ENCODE measurements at places on chromosomes 3 and 15.

DNA sequence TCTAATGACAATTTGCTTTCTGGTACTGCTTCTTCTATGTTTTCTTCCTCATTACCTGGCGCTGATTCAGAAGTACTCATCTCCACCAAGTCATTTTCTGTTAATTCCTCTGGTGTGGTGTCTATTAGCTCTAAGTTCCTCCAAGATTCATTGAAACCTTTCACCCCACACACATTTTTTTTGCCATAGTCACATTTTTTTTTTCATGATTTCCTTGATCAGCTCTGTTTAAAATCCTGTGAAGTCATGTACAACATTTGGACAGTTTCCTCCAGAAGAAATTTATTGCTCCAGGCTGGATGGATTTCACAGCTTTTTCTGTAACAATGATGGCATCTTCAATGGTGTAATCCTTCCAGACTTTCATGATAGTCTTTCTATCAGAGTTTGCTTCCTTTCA lies 243.2 kb upstream of the VEPH1 start:
- DNase-seq = no peak

GRCh38 chr3:62631488-62631887 lies 243.7 kb downstream of the CADPS start:
- DNase-seq = no peak

- no peak for DNase-seq
Observed at GRCh38 chr15:66663664-66664063, 38.4 kb upstream of the SMAD6 start.

- DNase-seq = no peak
Observed at GRCh38 chr15:68593828-68594532, 15.2 kb downstream of the CORO2B start.

DNA sequence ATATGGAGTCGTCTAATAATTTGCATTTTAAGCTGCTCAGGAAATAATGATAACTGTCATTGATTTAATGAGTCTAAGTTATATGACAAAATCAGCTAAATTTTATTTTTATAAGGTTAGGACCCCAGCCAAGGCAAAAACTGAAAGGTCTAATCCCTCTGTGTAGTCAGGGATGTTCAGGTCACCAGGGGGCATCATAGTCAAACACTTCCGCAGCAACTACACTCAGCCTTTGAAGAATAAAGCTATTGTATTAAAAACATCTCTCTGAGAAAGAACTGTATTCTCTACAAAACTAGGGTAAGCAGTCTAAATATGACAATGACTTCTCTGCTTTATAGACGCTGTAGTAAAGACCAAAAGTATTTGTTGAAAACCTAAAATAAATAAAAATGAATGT lies 15.0 kb downstream of the INTS14 start:
- no peak for DNase-seq

DNA sequence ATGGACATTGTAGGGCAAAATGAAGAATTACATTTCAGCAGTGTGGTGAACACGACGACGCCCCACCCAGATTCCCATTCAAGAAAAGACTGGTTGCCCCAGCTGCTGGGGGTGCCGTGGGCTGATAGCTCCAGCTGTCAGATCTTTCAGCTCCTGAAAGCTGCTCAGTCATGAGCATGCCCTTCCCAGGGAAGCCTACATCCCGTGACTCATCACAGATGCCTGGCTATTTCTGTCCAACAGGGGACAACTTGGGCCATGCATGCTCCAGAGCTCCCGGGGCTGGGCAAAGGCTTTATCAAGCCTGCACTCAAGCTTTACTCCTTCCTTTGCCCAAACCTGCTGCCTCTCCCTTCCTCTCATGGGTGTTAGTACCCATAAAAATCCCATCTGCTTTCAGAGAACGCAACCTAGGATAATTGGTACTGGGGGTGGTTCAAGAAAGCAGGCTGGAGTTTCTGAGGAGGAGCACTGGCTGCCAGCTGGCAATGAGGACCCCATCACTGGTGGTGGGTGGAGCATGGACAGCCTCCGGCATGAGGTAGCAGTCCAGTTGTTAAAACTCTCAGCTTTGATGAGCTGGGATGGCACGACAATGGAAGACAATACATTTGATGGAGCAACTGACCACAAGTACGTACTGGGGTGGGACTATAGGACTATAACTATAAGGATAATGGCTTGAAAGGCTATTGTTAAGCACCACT lies 16.4 kb upstream of the ST8SIA2 start:
- DNase-seq = no peak

- no peak for DNase-seq
Observed at GRCh38 chr3:49445391-49445790, 16.3 kb upstream of the NICN1 start.

GRCh38 chr3:48548126-48548525 lies 8.5 kb downstream of the PFKFB4 start:
- DNase-seq = no peak

DNA sequence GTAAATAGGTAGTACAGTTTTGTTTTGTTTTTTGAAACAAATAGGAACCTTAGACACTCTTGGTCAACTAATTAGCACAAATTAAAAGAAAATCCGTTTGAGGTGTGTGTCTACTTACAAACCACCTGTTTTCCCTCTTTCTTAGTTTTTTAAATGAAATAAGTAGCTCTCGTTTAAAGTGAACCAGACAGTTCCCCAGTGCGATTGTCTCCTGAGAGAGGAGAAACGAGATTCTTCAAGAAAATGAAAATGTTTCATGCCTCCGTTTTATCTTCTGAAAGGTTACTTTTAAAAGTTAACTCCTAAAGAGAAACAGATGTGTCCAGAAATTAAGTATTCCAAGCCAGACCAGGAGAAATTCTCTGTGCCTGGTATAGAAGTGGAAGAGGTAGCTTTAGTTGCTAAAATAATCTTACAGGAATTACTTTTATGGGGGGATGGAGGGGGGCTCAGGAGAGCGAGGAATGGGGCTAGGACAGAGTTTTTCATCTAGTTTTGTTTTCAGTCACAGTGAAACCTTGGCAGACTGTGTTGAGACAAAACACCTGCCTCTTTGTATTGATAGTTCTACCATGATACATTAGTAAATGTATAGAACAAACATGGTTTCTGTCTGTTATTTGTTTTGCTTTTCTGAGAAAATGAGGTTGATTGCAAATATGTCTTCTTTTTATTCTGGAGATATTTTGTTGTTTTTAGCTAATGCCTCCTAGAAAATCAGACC lies 155.1 kb upstream of the CNTN4 start:
- no peak for DNase-seq

- DNase-seq = no peak
Observed at GRCh38 chr15:60338810-60339209, 59.0 kb downstream of the ANXA2 start.

DNA sequence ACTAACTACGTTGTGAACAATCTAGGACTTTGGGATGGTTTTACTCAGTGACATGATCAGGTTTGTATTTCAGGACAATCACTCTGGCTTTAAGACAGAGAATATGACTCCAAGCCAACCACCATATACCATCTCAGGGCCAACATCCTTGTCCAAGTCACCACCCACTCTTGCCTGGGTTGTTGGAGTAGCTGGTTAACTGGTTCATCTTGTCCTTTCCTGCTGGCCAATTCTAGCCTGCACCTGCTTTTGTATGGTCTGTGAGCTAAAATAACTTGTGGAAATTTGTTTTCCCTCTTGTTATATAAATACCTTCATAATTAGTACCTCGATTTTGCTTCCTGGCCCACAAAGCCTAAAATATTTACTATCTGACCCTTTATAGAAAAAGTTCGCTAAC lies 306.8 kb upstream of the STT3B start:
- no peak for DNase-seq

GRCh38 chr3:52385157-52385556 lies 59.7 kb downstream of the SEMA3G start:
- DNase-seq = no peak

GRCh38 chr3:115077501-115078250 lies 69.4 kb downstream of the ZBTB20 start:
- no peak for DNase-seq

- DNase-seq = no peak
Observed at GRCh38 chr15:70063980-70064379, 33.7 kb downstream of the TLE3 start.

DNA sequence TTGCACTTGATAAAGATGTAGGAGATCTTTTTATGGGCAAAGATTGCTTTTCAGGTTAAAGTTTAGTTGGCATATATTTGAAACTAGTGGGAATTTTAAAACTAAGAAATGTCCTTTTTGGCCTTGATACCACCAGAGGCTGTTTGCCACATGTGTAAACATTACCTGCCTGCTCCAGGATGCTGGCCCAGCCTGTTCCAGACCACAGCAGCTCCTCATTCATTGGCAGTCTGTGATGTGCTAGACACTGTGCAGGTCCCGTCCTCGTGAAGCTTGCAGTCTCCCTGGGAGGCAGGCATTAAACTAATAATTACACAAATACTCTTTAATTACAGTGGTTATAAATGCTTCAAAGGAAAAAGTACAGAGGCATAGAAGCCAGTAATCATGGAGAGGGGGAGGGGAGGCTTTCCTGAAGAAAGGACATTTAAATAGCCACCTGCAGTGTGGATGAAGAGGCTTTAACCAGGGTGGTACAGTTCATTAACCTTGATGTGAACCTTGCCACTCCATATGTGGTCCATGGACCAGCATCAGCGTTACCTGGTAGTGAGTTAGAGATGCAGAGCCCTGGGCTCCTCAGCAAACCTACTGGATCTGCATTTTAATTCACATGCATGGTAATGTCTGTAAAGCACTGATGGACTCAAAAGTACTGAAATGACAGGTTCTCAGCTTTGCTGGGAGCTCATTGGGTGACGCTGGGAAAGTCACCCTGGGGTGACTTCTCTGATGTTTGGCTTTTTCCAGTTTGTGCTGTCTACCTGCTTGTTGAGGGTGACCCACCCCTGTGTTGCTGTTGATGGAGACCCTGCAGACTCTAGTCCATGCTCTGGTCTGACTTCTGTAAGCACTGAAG lies 5.3 kb downstream of the ZNF710 start:
- no peak for DNase-seq

DNA sequence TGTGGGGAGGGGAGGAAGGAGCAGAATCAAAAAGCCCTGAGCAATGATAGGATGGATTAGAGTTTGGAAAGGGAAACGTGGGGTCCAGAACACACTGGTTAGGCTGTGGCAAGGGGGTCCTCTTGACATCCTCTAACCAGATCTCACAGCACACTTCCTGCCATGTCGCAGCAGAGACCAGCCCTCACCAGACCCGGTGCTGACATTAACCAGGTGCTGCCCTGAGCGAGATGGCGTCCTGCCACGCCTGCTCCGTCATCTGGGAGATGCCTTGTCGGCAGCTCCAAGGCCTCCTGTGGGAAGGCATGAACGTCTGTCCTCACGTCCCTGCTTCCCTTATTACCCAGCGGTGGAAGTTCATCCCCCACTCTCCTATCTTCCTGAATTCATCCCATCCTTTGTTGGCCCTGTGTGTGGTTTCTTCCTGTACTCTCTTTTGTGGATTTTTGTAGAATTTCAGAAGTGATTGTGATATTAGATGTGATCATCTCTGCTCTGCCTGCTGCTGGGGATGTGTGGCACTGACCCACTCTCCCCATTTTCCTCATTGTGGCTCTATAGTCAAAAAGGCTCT lies 29.4 kb upstream of the MYZAP start:
- no peak for DNase-seq

DNA sequence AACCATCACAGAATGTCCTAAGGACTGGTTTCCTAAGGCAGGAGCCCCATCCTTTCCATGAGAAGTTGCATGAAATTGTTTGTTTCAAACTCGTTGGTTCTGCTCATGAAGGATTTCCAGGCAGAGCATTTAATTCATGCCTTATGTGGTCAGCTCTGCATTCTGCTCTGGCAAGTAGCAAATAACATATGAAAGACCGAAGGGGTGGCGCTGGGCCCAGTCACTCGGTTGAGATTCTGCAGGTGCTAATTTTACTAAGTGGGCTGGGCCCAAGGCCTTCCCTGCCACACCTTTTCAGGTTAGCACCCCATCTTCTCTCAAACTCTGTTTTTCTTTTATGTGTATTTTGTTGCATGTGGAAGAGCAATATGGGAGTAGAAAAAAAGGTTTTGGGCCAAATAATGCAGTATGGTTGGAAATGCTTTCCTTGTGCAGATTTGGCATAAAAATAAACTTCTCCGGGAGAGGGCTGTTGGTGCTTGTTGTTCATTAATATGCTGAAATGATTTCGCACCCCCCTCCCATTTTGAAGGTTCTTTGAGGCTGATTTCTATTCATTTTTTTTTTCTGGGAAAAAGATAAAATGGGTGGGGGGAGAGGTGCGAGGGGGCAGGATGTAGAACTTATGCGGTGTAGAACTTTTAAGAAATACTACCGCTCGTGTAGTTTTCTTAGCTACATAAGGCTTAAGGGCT lies 182.9 kb upstream of the FEZF2 start:
- DNase-seq = no peak

GRCh38 chr15:83709241-83709640 lies 55.3 kb downstream of the ADAMTSL3 start:
- no peak for DNase-seq

DNA sequence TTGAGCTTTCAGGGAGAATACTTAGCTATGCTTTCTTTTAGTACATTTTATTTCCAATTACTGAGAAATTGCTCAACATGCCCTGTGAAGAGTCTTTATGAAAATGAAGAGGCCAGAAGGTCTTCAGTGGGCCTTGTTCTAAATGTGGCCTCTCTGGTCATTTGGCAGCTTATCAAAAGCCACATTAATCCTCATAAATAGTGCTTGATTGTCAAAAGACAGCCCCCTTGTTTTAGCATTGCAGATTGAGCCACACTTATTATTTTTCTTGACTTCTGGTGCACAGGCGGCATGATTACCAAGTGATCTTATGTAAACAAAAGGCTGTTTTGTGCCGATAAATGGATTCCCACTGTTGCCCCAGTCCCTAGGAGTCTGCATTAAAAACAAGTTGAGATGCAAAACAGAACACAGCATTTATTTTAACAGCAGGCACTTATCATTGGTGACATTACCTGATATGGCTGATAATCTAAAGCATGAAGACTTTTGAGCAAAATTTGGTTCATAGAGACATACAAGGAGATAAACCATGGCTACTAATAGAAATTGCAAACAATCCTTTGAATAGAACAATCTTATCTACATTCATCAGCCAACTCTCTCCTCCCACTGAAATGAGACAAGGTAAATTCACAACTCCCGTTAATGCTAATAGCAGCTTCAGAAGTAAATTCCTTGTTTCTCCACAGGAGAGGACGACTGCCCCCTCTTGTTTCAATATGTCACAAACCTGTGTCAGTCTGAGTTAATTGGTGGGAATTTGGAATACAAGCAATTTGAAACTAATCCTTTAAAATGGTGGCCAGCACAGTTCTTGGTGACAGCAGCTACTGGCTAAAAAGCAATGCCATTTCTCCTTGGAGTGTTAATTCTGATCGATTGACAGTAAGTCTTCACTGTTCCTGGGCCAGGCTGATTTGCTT lies 194.3 kb downstream of the NSUN3 start:
- no peak for DNase-seq

- no peak for DNase-seq
Observed at GRCh38 chr3:71162221-71162620, 421.3 kb downstream of the FOXP1 start.

- no peak for DNase-seq
Observed at GRCh38 chr3:170692720-170693119, 106.8 kb upstream of the SLC7A14 start.

GRCh38 chr15:85137489-85138168 lies 156.0 kb downstream of the PDE8A start:
- DNase-seq = no peak

Measured in NCI-H1048 (cell line).